ENCODE measurements at places on chromosomes 12 and 14. TPM values are rescaled to one million over a fixed set of nuclear protein-coding genes. Genes with fewer than 3 reads are reported as not detected.

GRCh38 chr12:111405859-111406473 lies at the start of gene SH2B3:
Gene SH2B3, plus strand, starts transcription at chr12:111405923. Its CDS starts 12,223 bp downstream, at chr12:111418146.
- no peak for DNase-seq

GRCh38 chr14:95536036-95536593 lies 1.3 kb downstream of the GLRX5 start:
- DNase-seq, result no peak

GRCh38 chr12:7295529-7295928 lies 8.3 kb upstream of the ACSM4 start:
- DNase-seq, result no peak

DNA sequence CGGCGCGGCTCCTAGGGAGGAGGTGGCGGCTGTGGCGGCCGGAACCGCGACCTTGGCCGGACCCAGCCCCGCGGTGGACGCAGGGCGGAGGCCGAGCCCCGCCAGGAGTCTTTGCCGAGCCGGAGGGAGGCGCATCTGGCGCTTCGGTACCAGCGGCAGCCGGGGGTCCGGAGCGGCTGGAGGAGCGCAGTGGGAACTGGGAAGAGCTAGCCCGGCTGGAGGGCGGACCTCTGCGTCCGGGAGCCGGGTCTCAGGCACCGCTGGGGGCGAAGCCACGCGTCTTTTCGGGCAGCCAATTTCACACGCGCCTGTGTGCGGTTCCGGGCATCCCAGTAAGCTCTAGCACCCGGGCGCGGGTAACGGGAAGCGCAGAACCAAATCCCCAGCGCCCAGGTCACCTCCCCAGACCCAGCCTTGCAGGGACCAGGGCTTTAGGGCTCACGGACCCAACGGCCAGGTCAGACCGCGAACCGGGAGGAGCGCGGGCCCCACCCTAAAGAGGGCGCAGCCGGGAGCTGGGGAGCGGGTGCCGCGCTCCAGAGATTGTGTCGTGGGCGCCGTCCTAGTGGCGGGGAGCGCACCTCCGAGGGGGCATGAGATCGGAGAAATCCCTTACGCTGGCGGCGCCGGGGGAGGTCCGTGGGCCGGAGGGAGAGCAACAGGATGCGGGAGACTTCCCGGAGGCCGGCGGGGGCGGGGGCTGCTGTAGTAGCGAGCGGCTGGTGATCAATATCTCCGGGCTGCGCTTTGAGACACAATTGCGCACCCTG lies 89.4 kb downstream of the GALNT8 start:
- no peak for DNase-seq

DNA sequence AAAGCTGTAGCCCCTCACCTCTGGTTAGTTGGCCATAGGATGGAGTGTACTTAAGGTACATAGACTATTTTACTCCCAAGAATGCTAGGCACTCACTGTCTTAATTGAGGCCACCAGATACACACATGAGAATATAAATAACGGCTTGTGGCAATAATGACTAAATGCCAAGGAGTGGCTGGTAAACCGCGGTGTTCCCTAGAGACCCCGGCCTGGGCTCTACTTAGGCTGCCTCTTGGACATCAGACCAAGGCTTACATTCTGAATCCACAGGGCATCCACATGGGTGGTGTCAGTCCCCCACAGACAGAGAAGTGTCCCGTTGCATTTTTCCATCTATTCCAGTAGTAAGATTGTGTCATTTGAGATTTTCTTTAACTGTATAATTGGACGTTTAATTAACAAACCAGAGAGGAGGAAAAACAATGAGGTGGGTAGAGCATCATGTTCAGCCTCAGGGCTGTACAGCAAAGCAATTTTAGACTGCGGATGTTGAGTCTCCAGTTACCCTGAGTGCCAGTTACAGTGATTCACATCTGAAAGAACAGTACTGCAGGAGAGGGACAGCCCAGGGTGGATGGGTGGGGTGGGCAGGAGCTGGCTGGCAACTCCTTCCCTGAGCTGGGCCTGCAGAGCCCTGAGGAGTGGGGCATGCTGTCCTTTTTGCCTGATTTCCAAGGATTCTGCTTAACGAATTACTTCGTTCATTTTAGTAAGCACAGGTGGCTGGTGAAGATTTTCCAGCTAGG lies 20.5 kb downstream of the CKB start:
- DNase-seq, result peak; percentile 11

Gene LIN7A
- 4.8 TPM for total RNA-seq

Gene MYF5
- total RNA-seq, result not detected

DNA sequence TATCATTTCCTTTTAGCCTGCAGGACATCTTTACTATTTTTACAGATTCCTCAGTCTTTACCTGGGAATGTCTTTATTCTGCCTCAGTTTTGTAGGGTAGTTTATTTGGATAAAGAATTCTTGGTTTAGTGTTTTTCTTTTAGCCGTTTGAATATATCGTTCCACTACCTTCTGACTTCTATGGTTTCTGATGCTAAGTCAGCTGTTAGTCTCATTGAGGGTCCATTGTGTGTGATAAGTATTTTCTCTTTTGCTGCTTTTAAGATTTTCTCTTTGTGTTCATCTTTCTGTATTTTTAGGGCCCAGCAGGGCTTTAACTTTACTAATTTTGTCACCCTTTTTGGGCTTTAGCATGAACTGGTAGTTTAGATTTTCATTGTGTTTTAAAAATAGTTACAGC lies 113.5 kb downstream of the MNAT1 start:
- no peak for DNase-seq

DNA sequence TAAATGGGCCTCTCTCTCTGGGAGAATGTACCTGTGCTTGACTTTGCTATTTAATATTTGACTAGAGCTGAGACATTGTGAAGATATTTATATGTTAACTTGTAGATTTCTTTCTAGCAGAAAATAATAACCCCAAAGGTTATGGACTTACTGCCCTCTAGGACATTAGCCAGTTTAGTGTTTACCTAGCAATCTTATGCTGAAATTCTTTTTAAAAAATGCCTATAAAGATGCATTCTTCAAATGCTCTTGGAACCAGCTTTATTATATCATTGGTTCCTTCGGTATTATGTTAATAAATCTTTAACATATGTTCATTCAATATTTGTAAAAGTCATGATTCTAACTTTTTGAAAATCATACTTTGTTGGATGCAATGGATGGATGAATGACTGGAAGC lies 28.0 kb downstream of the GPR19 start:
- no peak for DNase-seq

GRCh38 chr14:23117371-23118020 lies 1.6 kb downstream of the CEBPE start:
- DNase-seq, result no peak

DNA sequence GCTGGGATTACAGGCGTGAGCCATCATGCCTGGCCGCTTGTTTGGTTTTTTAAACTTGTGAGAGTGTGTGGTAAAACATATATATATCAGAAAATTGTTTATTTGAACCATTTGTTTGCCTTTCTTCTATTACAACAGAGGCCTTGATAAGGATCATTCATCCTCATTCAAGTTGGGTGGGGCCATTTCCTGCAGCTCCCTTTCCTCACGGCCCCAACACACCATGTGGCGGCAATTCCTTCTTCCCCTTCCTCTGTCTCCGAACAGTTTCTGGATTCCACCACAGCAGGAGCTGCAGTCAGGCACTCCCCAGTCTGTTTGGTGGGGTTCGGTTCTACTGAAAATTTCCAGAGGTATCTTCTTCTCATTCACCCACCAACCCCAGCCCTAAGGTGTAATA lies 42.0 kb upstream of the RASSF3 start:
- DNase-seq, result no peak

Gene CISTR
- not detected for total RNA-seq

GRCh38 chr14:90274808-90275457 lies 18.6 kb downstream of the PSMC1 start:
- DNase-seq, result no peak

Gene RNASE4
- 115 TPM for total RNA-seq

GRCh38 chr12:122062832-122063693 lies 15.5 kb upstream of the MLXIP start:
- DNase-seq, result no peak

- no peak for DNase-seq
These were observed 39.7 kb downstream of the ERH start for GRCh38 chr14:69358233-69358963.

DNA sequence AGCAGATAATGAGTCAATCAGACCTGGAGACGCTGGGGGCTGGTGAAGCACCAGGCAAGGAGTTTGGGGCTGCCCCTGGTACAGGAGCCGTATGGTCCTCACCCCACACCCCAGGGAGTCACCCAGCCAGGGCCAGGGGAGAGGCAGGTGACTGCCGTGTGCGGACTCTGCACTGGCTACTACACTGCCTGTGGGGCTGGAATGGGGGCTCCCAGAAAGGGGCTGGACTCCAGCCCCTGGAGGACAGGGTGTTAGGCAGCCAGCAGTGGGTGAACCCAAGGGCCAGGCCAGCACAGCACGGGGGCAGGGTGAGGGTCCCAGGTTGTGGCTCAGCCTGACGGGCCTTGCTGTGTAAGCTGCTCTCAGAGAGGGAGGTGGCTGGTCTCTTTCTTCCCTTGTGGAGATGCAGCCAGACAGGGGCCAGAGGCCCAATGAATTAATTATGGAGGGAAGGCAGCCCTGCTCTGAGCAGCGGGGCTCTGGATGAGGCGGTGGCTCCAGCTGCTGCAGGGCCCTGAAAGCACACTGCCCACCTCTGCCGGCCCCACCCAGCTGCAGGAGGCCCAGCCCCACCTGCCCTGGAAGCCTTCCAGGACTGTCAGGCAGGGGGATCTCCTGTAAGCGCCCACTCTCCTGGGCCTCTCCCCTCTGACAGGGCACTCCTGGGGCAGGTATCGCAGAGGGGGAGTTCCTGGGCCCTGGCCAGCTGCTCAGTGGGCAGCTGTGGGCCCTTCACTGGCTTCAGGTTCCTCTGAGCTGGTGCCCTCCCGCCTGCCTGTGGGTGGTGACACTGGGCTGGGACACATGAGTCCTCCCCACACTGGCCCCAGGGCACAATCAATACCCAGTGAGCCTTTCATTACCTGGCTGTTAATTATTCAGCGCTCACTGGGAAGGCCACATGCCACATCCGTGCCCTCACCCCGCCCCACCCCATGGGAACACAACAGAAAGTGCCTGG lies 142.5 kb upstream of the C14orf180 start:
- DNase-seq, result peak; percentile 9

DNA sequence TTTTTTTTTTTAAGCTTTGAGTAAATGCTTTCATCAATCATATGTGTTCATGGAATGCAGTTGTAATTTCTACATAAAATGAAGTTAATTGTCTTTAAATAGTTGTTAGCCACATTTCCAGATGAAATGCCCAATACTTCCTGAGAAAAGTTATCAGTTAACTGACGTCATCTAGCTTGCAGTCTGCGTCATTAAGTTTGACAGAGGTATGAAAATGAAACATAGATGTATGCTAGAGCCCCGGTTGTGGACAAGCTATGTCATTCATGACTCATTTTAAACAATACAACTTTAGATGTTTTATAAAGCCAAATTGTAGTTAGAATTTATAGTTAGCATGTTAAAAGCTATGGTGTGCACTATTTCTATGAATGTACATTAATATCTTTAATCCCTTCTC lies 90.7 kb downstream of the PLEKHA5 start:
- DNase-seq, result no peak

DNA sequence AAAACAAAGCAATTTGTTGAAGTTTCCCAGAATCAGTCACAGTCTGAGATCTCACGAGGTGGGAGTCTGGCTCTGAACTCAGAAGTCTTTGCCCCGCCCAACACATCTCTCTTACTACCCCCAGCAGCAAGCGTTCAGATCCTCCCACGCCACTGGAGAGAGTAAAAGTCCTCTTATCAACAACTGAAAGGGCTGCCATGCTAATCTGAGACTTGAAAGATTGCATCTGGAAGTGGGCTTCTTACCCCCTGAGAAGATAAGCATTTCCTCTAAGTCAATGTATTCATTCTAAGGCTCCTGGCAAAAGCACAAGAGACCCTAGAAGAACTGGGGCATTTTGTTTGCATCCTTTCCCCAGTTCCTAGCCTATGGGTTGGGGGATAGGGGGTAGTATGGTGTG lies 34.1 kb upstream of the STON2 start:
- no peak for DNase-seq

- DNase-seq, result no peak
These were observed 37.3 kb downstream of the SNX6 start for GRCh38 chr14:34592623-34593022.

- no peak for DNase-seq
These were observed 75.4 kb downstream of the BTG1 start for GRCh38 chr12:92070054-92070863.

Gene LRRC9
- total RNA-seq, result not detected

Gene TTC5
- 7.6 TPM for total RNA-seq

DNA sequence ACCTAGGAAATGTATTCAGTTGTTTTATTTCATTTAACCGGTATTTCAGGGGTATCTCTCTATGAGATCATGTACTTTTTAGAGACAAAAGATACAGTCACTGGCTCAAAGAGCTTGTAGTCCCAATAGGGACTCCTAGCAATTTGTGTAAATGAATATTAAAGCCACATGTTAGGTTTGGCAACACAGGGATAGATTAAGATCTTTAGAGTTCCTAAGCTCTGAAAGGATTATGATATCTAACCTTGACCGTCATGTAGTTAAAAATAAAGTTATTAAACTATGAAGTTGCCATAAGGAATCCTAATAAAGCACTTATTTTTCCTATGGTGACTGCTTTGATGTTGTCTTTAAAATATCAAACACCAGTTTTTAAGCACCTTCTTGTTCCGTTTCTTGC lies 100.4 kb upstream of the FGD4 start:
- no peak for DNase-seq

- DNase-seq, result no peak
These were observed 60.0 kb downstream of the CFAP54 start for GRCh38 chr12:96549341-96549740.

GRCh38 chr12:46223047-46223446 lies 45.8 kb downstream of the SLC38A1 start:
- DNase-seq, result no peak

Gene ACSM4
- total RNA-seq, result not detected

Gene NEUROD4
- not detected for total RNA-seq

DNA sequence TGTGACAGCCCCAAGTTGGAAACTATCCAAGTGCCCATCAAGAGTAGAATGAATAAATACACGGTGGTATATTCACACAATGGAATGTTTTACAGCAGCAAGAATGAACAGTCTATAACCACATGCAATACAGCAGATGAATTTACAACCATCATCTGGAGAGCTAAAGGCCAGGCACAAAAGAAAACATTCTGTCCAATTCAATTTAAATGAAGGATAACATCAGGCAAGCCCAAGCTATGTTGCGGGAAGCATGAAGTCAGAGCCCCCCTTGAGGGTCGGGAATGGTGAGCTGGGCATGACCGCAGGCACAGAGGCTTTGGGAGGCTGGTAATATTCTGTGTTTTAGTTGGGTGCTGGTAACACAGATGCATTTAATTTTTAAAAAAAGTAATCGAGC lies 76.0 kb downstream of the SYNE3 start:
- no peak for DNase-seq

Gene BDKRB1
- total RNA-seq, result 36.5 TPM

Gene NOVA1
- 41.6 TPM for total RNA-seq

GRCh38 chr14:33457617-33458016 lies 493.3 kb downstream of the EGLN3 start:
- DNase-seq, result no peak

Gene PTCSC3
- not detected for total RNA-seq

DNA sequence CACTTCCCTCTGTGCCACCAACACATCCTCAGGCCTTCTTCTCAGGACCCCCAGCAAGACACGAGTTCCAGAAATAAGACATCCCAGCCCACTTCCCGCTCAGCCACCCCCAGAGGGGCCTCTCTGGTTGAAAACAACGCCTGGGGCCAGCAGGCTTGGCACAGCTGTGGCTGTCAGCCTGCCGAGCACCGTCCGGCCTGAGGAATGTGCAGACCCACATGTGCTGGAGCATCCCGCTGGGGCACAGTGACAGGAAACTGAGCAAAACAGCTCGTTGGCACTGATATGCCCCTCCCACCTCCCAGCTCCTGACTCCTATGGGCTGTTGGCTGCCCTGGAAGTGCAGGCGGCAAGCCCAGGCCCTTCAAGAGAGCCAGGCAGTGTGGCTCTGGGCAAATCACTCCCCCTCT lies 1.4 kb downstream of the SYNE3 start:
- DNase-seq, result no peak
